Occipital lobe (tissue), 3 donors: ENCODE measurements at places on chromosomes 4 and X. TPM values are rescaled to one million over a fixed set of nuclear protein-coding genes. Genes with fewer than 3 reads are reported as not detected.

Gene SPANXC
- total RNA-seq: not detected

DNA sequence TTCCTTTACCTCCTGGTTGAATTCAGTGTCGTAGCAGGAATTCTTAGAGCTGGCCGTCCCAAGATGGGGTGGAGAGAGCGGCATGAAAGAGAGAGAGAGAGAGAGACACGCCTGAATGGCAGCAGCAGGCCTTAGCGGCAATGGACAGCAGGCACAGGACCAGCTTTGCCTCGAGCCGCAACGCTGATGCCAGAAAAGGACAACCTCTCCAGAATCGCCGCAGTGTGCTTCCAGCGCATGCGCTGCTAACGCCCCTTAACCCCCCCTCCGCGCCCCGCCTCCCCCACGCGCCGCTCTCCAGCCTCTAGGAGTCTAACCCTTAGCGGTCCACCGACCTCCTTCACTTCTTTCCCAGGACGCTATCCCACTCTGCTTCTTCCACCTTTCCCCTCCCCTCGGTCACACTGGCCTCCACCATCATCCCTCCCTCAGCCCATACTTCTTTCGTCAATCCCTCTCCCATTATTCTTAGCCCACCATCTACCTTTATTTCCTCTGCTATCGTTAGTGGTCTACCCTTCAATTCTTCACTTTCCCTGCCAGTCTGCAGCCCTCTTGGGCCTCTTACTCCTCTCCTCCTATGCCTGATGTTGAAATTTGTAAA is 10.5 kb upstream of the ZCCHC13 start:
- DNase-seq: peak; percentile 64

GRCh38 chr4:5203993-5204310 is 152.7 kb downstream of the STK32B start:
- no peak for DNase-seq

GRCh38 chrX:139691493-139691842 is 16.5 kb downstream of the MCF2 start:
- DNase-seq: no peak

DNA sequence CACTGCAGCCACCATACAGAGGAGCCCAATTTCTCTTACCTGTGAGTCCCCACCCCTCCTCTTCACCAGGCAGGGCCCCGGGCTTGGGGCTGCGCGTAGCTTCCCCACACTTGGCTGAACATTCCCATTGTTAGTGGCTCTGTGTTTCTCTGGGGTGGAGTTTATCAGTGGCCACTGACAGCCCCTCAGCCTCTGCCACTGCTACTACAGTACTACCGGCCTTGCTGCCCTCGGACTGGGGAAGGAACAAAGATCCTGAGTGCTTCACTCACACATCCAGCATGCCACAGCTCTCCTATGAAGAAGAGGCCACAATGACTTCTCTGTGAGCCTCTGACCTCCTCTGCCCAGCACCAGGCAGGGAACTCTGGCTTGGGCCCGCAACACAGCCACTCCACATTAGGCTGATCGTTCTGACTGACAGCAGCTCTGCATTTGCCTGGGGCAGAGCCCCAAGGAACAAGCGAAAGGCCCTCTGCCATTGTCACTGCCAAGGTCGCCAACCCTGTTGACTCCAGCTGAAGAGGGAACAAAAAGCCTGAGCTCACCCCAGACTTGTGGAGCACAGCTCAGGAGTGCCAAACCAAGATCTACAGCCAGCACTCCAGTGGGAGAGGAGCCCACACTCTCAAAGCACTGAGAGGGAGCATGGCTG is 24.0 kb downstream of the ABCB7 start:
- peak; percentile 1 for DNase-seq

Gene BTK
- total RNA-seq: 0.94 TPM

- no peak for DNase-seq
These were observed 1.2 kb downstream of the CHIC2 start for GRCh38 chr4:54063229-54063628.

Gene GRSF1
- total RNA-seq: 73.5 TPM

DNA sequence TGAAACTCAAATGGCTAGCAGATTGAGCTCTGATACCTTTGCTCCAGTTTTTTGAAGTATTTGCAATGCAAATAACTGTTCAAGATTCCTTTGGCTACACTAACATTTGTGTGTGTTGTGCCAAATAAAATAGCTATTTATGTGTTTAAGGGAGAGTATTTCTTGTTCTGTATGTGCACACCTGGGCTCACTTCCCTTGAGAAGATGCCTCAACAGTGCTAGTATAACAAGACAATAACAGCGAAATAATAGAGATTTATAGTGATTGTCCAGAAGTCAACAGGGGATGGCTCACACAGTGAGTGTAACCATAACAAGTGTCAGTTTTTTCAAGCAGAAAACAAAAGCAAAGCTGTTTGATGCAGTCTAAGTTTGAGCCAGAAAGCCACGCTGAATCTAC is 460.5 kb downstream of the CENPC start:
- no peak for DNase-seq

- DNase-seq: no peak
These were observed 277.0 kb upstream of the INTU start for GRCh38 chr4:127355743-127356142.

DNA sequence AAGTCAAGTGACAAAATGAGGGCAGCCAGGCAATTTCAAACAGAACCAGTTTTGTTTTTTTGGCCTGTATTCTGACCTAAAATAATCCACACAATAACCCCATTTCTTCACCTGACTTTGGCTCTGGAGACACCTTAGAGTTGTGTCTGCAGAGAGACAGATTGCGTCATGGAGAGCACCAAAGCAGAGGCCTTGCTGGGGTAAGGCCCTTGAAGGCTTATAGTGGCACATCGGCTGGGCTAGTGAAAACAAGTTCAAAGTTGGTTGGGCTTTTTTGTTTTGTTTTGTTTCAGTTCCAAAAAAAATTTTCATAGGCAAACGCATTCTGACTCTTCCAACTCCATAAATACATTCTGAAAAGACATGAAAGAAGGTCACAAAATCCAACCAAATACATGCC is 34.4 kb downstream of the PARM1 start:
- no peak for DNase-seq

- DNase-seq: no peak
These were observed 653.2 kb upstream of the GALNT7 start for GRCh38 chr4:172515266-172515879.

DNA sequence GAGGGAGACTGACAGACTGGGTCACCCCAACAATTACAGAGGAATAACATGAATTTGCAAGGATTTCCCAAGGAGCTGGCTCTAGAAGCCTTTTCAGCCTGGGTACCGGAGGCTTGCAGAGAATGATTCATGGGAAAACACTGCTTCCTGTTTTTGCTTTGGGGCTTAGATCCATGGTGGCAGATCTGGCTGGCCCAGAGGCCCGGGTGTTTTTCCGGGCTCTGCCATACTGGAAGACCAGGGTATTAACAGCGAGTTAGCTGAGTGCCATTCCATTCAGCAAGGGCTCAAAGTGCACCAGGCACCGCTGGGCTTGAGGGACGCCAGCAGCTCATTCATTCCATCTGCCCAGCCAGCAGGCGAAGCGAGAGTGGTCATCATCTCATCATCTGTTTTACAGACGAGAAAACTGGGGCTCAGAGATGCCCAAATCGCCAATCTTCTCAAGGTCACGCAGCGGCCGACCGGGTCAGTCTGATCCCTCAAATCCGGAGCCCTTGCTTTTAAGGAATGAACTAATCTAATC is 1.3 kb downstream of the WDR1 start:
- no peak for DNase-seq

GRCh38 chr4:176798540-176798939 is 5.8 kb upstream of the VEGFC start:
- no peak for DNase-seq

Gene MAPK10
- total RNA-seq: 265 TPM

Gene USP17L26
- not detected for total RNA-seq

- no peak for DNase-seq
These were observed 347.7 kb downstream of the HS3ST1 start for GRCh38 chr4:11081006-11081405.

- no peak for DNase-seq
These were observed 67.7 kb downstream of the MID1IP1 start for GRCh38 chrX:38868941-38869401.

- no peak for DNase-seq
These were observed 104.3 kb downstream of the CORIN start for GRCh38 chr4:47733302-47734175.

- DNase-seq: peak; percentile 7
These were observed 118.2 kb upstream of the KIT start for GRCh38 chr4:54539500-54540029.

Gene HGFAC
- 1.2 TPM for total RNA-seq

Gene SMIM43
- total RNA-seq: 0.94 TPM

Gene SPATA4
- 1.1 TPM for total RNA-seq

Gene SLC9B1
- 10.8 TPM for total RNA-seq

GRCh38 chrX:40272776-40273175 is 175.0 kb upstream of the BCOR start:
- no peak for DNase-seq

DNA sequence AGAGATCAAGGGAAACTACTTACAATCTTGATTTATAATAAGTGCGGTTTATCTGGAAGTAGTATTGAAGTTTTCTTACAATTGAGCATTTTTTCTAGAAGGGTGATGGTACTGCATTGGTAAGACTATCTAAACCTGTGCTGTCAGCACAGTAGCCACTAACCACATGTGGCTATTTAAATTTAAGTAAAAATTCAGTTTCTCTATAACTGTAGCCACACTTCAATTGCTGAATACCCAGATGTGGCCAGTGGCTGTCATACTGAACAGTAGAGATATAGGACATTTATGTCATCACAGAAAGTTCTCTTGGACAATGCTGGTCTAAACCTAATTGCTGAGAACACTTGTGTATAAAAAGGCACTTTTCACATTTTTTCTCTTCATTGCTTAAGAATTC is 222.7 kb downstream of the CBR4 start:
- no peak for DNase-seq

Gene ABCD1
- 5.0 TPM for total RNA-seq

GRCh38 chr4:24719615-24720014 is 75.8 kb upstream of the SOD3 start:
- DNase-seq: no peak

DNA sequence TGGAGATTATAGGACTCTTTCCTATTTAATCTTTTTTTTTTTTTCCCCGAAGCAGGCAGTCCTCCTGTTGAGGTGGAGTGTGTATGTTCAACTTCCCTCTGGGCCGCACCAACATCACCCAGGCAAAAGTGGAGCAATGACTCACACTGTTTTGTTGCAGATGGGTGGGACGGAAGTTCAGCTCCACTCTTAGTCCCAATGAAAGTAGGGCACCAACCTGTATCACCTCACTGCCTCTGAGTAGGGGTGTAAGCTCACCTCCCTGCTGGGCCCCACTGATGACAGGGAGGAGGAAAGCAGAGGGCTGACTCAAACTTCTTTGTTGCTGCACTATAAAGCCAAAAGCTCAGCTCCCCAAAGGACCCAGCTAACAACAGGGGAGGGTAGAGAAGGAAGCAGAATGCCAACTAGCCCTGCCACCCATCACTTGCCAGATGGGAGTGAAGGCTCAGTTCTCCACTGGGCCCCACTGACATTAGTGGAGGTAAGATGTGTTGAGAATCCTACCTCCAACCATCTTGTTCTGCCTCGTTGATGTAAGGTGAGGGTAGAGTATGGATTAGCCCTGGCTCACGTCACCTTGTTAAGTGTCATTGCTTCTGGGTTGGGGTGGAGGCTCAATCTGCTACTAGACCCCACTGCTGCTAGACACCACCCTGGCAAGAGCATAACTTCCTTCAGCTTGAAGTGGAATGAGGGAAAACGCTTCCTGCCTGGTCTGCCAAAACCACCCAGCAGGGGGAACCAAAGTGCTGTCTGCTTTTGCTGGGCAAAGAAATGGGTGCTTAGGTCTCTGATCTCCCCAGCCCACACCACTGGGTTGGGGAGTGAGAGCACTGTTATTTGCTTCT is 14.1 kb downstream of the RPS6KA3 start:
- peak; percentile 0 for DNase-seq

DNA sequence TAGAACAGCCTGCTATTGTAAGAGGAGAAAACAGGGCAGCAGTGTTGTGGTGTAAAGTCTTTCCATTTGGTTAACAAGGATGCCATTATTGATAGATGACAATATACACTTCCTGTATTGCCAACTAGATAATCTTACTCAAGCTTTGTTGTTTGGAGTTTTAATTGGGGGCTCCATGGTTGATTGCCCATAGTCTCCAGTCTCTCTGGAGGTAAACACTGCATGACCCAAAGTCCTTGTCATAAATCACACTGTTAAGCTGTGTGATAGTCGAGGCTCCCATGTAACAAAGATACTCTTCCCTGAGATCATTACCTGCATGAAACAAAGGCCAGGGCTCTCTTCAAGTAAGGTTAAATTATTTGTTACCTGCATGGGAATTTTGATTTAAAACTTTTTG is 394.6 kb downstream of the C4orf33 start:
- DNase-seq: no peak

Gene LPAR4
- 5.5 TPM for total RNA-seq

DNA sequence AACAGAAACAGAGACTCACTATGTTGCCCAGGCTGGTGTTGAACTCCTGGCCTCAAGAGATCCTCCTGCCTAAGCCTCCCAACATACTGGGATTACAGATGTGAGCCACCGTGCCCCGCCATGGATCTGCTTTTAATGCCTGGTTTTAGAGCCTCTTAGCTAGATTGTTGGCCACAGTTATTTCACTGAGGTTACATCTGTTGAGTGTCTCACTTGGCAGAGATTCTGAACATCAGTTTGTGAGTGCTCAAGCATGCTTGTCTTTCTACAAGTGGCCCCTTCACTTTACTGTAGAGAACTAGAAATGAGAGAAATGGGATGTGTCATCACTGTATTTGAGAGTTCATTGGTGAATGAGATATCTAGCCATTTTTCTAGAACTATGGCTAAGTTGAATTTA is 218.5 kb downstream of the APBB2 start:
- no peak for DNase-seq

GRCh38 chrX:118864063-118864635 is 40.5 kb downstream of the ZCCHC12 start:
- no peak for DNase-seq

Gene ADH6
- total RNA-seq: not detected

DNA sequence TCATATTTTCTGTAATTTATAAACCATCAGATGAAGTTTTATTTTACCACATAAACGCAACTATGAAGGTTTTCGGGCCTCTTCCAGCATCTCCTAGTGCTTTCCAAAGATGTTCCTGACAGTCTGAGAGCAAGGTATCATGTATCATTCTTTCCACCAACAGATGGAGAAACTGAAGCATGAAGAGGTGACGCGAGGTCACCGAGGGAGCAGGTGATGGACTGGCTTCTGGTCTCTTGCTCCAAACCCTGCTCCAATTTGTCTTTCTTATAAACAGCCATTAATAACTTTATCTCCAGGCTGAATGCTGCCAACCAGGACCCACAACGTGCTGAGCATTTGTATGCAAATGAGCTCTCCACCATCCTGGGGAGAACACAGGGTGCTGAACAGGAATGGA is 86.3 kb upstream of the MAML3 start:
- DNase-seq: no peak

Gene ARHGEF9
- 70.0 TPM for total RNA-seq

DNA sequence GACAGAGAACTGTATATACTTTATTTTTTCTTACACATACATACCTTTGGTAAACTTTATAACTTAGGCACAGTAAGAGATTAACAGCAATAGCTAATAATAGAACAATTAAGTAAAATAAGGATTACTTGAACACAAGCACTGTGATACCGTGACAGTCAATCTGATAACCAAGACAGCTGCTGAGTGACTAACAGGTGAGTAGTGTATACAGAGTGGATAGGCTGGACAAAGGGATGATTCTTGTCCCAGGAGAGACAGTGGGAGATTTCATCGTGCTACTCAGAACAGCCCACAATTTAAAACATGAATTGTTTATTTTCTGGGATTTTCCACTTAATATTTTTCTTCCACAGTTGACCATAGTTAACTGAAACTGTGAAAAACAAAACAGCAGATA is 411.8 kb downstream of the PPP1R2C start:
- DNase-seq: no peak

GRCh38 chr4:136680271-136680670 is 852.0 kb downstream of the PCDH18 start:
- DNase-seq: no peak
